Bone marrow (tissue), 2 donors: ENCODE measurements at places on chromosomes 5 and 9.

GRCh38 chr5:957748-958485, 50.7 kb upstream of the NKD2 start:
- no peak for DNase-seq

GRCh38 chr5:141223112-141223783, at the start of gene PCDHB14:
Gene PCDHB14 (plus strand): TSS chr5:141223343. CDS start chr5:141223506, 163 bp downstream.
- no peak for DNase-seq

DNA sequence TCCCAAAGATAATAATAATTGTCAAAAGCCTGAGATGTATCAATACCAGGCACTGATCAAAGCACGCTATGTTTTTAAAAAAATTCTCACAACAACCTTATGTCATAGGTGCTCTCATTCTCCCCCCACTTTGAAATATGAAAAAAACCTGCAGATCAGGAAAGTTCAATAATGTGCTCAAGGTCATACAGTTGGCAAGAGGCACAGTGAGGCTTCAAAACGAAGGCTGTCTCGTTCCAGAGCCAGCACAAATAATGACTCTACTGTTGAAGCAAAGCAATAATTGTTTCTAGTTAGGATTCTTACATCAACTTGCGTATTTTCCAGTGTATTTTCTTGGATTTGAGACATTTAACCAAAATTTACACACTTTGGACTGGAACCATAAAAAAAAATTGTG, 88.3 kb downstream of the RAB3C start:
- DNase-seq, result no peak

DNA sequence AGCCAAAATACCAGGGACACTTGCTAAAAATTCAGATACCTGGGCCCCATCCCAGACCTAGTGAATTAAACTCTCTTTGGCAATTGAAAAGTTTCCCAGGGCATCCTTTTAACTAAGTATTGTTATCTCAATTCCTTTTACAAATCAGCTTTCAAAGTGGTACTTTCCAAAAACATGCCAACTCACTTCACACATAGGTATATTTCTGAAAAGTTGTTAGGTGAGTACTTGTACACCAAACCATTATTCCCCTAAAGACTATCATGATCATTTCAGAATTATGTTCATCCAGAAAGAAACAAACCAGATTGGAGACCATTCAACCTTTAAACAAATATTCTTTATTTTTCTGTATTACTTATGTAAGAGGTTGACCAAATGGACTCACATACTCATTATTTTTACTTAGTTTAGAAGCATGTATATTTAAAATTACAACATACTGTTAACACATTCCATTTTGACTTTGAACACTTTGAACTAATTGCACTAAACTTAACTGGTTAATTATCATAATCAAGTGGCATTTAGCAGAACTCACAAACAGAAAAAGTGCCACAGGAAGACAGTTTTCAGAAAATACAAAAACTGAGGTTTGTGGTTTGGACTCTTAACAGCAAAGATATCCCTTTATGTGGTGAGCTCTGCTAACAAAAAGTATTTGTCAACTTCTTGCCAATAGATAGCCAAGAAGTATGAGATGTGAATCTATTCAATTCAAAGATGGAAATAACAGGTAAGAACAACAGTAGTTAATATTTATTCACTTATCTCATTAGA, 40.7 kb downstream of the KIAA0825 start:
- DNase-seq, result no peak

DNA sequence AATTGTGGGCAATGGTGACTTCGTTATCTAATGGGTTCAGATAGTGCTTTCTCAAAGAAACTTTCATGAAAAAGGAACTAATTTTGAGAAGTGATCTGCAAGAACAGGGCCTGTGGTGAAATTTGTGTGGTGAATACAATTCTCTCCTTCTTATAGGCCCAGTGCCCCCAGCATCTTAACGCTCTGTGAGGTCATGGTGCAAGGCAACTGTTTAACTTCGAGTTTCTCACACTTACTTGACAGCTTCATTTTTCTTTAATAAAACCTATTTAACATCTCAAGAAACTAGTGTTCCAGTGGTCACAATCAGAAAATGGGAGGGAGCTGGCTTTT, 69.2 kb downstream of the FAM114A2 start:
- no peak for DNase-seq

DNA sequence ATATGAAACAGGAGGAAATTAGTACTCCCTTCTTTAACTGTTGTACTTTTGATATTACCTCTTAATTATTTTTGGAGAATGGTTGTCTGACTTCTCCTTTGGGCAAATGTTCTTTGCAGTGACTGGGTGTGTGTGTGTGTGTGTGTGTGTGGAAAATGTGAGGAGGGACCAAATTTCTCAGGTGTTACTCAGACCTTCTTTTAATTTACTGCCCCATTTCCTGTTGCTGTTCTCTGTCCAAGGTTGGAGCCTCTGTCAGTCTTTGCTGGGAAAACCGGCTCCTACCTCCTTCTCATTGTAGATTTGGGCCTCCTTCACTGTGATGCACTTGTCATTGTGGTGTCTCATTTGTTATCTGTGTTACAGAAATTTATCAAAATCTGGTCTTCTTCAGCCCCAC, 68.4 kb downstream of the PBX3 start:
- no peak for DNase-seq

DNA sequence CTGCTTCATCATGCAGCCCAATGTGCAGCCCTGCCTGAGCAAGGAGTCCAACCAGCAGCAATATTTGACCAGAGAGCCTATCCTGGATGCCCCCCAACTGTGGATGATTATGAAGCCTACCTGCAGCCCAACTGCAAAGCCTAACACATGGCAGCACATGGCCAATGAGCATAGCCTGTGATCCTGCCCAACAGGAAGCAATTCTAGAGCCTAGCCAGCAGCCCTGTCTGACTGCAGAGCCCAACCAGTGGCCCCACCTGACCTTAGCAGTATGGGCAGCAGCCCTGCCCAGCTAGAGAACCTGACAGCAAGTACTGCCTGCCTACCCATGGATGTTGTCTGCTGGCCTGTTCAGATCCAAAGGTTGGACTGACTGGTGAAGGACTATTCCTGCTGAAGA, 97.3 kb upstream of the SH3GL2 start:
- DNase-seq, result no peak

- no peak for DNase-seq
Measured at GRCh38 chr5:150562832-150563231, 54.9 kb downstream of the NDST1 start.

- no peak for DNase-seq
Measured at GRCh38 chr9:136492978-136493522, 10.2 kb upstream of the SEC16A start.
